ENCODE measurements at places on chromosomes 6 and 20.

DNA sequence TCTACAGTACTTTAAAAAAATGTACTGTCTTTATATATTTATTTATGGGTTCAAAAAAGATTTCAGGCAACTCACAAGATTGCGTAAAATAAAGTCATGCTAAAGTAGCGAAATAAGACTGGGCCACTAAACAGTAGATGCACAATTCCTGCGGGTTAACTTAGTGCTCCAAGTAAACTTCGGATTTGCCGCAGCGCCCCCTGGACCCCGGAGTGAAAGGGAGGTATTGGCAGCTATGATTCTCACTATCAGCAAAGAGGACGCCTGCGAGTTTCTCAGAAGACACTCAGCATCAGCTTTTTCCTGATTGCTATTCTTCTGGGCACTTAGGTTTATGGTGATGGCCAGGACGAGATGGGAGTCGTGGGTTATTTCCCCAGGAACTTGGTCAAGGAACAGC lies 1.4 kb downstream of the OTOR start:
- ATAC-seq, result no peak

DNA sequence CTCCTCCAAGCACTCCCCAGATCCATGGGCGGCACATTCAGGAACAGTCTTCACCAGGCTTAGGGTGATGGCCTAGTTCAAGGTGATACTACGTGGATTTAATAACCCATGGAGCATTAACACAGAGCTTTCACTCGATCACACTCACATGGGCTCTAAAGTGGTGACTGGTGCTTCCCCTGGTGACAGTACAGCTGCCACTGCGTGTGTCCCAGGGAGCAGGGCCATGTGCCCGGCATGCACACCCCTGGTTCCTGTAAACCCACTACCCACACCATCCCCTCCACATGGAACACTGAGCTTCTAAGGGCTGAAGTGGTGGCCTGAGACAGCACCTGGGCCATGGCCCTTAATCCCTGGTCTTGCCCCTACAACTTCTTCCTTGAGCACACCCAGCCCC lies 27.8 kb upstream of the APMAP start:
- no peak for ATAC-seq

- ATAC-seq, result peak; percentile 94
These were observed 11.0 kb downstream of the TSPYL1 start for GRCh38 chr6:116268589-116269293.

GRCh38 chr6:39561536-39562266 lies 163.5 kb downstream of the KIF6 start:
- no peak for ATAC-seq

GRCh38 chr6:152573762-152574161 lies 63.4 kb downstream of the SYNE1 start:
- ATAC-seq, result no peak

Data from SK-N-SH treated with all-trans-retinoic acid at 6 μM for 48 hours (cell line).